Umbilical cord (tissue), 2 donors: ENCODE measurements at places on chromosomes 7 and 10. TPM values are rescaled to one million over a fixed set of nuclear protein-coding genes. Genes with fewer than 3 reads are reported as not detected.

GRCh38 chr7:90604383-90604782 lies 8.3 kb downstream of the CDK14 start:
- no peak for DNase-seq

GRCh38 chr10:131700506-131700905 lies 200.3 kb upstream of the PPP2R2D start:
- DNase-seq, result no peak

DNA sequence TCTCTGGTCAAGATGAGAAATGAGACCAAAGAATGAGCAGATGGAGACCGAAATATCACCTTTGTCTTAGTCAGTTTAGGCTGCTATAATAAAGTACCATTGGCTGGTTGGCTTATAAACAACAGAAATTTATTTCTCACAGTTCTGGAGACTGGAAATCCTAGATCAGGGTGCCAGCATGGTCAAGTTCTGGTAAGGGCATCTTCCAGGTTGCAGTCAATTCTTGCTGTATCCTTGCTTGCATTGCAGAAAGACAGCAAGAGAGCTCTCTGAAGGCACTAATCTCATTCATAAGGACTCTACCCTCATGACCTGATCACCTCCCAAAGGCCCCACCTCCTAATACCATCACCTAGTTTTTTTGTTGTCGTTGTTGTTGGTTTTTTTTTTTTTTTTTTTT lies 52.7 kb upstream of the MKLN1 start:
- no peak for DNase-seq

DNA sequence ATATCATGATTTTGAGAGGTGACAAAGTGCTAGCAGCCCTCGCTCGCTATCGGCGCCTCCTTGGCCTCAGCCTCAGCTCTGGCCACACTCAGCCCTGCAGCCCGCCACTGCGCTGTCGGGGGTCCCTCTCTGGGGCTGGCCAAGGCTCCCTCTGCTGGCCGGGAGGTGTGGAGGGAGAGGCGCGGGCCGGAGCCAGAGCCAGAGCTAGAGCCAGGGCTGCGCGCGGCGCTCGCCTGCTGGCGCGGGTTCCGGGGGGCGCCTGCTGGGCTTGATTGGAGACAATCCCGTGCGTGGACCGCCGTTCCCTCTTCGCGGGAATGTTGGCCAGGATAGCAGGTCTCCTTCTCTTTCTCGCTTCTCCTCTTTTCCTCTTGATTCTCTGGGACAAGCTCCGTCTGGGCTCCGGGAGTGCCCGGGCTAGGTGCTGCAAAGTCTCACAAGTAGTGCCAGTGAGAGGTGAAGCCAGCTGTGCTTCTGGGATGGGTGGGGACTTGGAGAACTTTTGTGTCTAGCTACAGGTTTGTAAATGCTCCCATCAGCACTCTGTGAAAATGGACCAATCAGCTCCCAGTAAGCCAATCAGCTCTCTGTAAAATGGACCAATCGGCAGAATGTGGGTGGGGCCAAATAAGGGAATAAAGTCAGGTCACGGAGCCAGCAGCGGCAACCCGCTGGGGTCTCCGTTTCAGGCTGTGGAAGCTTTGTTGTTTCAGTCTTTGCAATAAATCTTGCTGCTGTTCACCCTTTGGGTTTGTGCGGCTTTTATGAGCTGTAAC lies 43.4 kb upstream of the ELMO1 start:
- DNase-seq, result no peak

The SAMD9 gene
- total RNA-seq, result 24.6 TPM

DNA sequence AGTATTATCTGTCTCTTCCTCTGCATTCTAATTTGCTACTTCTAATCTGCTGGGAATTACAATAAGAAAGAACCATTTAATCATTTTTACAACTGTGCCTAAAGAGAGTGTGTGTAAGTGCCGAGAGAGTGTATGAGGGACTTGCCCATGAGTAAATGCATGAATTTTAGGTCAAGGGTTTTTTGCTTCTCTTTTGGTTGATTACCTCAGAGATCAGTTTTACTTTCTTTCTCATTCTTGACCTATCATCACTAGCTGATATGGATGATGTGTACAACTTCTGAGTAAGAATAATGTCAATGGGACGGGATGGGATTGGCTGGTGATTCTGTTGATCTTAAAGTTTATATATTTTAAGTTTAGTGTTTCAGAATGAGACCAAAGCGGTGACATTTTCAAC lies 47.8 kb downstream of the IKZF1 start:
- no peak for DNase-seq

- no peak for DNase-seq
These were observed 82.3 kb downstream of the ANKRD7 start for GRCh38 chr7:118306771-118307170.

- DNase-seq, result no peak
These were observed 46.6 kb downstream of the PODXL start for GRCh38 chr7:131509781-131510180.
